IPS DF 6.9 (cell line): ENCODE measurements at places on chromosomes 16 and 17.

DNA sequence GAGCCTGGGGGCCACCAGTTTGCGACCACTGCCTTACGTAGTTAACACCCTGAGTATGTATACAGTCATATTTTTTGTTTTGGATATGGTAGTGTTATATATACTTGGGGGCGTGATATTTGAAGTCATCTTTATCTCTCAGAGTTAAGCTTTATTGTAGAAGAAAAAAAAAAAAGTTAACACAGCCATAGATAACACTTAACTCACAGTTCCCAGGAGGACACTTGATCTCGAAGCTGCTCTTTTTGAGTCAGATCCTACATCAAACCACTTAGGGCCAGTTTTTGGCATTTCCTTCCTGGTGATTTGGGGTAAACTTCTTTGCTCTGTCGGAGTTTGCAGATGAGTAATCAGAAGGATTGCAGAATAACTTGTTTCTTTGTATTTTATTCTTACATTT lies 5.8 kb downstream of the ITPRIPL2 start:
- DNase-seq = no peak
- H3K4me3 ChIP-seq = no peak overlapping the region
- H3K27me3 ChIP-seq = peaks cover 3% of the 10 kb centered on the region; the same call in 1 of the 2 replicates

GRCh38 chr17:64158831-64159590 lies 29.1 kb upstream of the ERN1 start:
- H3K27me3 ChIP-seq = no peaks in the 10 kb centered on the region
- no peak overlapping the region for H3K4me3 ChIP-seq
- DNase-seq = no peak
- H3K27ac ChIP-seq = no peak overlapping the region

DNA sequence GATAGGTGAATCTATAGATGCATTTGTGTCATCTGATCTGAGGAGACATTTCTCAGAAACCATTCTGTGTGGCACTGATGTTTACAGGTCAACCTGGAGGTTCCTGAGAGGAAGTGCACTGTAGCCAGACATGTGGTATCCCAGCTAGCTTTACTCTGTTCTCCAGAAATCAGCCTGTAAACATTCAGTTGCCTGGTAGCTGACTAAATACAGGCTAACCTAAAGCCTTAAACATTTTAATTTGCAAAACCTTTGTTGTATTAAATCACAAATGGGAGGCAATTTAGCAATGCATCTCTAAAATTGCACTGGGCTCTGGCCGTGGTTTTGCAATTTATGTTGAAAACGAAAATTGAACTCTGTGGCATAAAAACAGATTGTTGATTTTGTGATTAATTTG lies 207.6 kb downstream of the FTO start:
- H3K4me3 ChIP-seq = no peak overlapping the region
- H3K36me3 ChIP-seq = no peaks in the 10 kb centered on the region
- DNase-seq = no peak
- no peaks in the 10 kb centered on the region for H3K4me1 ChIP-seq

DNA sequence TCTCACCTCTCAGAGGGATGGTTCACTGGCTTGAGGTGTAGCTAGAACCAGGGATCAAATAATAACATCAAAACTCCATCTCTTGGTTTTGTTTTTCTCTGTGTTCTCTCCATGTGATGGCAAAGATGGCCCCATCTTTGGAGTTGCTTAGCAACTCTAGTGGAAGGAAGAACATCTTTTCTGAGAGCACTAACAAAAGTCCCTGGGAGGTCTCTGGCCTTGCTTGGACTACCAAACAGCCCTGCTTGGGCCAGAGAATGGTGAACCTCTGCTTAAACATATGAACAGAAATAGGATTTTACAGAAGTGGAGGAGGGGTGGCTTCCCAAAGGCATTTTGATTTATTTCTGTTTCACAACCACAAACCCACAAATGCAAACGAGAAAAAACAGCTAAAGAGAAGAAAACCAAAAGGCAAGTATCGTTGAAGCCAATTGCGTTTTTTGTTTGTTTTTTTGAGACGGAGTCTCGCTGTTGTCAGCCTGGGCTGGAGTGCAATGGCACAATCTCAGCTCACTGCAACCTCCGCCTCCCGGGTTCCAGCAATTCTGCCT lies 13.2 kb downstream of the GABARAPL2 start:
- no peak overlapping the region for H3K27ac ChIP-seq
- H3K27me3 ChIP-seq = no peaks in the 10 kb centered on the region
- H3K4me1 ChIP-seq = no peaks in the 10 kb centered on the region

GRCh38 chr16:27722207-27722606 lies 172.3 kb downstream of the KATNIP start:
- H3K4me1 ChIP-seq = 0 out of 2 replicates have a peak, but pooled peaks cover 1% of the 10 kb centered on the region
- H3K27me3 ChIP-seq = no peaks in the 10 kb centered on the region

- H3K4me3 ChIP-seq = no peak overlapping the region
- no peak overlapping the region for H3K27ac ChIP-seq
- peaks cover 2% of the 10 kb centered on the region; the same call in 1 of the 2 replicates for H3K4me1 ChIP-seq
- DNase-seq = peak; percentile 39
- H3K36me3 ChIP-seq = no peaks in the 10 kb centered on the region
Observed at GRCh38 chr16:79261481-79261940, 339.0 kb downstream of the MAF start.

DNA sequence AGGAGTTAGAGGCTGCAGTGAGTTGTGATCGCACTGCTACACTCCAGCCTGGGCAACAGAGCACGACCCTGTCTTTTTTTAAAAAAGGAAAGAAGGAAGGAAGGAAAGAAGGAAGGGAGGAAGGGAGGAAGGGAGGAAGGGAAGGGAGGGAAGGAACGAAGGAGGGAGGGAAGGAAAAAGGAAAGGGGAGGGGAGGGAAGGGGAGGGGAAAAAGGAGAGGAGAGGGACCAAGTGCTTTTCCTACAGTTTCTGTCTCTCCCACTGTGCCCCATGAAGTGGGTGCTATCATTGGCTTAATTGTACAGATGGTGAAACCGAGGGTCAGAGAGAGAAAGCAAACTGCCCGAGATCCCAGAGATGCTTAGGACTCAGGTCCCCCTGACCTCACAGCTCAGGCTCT lies 57.6 kb downstream of the SOCS1 start:
- DNase-seq = no peak
- H3K27ac ChIP-seq = no peak overlapping the region
- peaks cover 5% of the 10 kb centered on the region; the same call in 1 of the 2 replicates for H3K4me1 ChIP-seq
- H3K4me3 ChIP-seq = no peak overlapping the region
- no peaks in the 10 kb centered on the region for H3K27me3 ChIP-seq

DNA sequence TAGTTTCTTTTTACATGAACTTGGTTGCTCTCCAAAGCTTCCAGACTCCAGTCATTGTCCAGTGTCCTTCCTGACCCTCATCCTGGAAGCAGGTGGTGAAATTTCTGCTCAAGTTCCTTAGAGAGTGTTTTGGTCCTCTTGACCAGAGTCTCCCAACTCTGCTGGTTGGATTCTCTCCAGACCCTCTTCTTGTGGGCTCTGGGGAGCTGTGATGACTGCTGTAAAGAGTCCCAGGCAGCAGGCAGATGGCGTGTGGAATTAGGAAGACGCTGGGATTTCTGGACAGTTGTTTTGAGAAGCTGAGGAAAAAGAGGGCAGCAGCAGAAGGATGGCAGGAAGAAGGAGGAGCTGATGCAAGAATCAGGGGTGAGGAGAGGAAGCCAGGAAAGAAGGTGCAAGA lies 1.6 kb upstream of the SEZ6 start:
- H3K4me1 ChIP-seq = peaks cover 13% of the 10 kb centered on the region
- H3K4me3 ChIP-seq = no peak overlapping the region
- H3K36me3 ChIP-seq = no peaks in the 10 kb centered on the region
- no peak overlapping the region for H3K27ac ChIP-seq
- H3K27me3 ChIP-seq = peaks cover 6% of the 10 kb centered on the region; the same call in 1 of the 2 replicates

DNA sequence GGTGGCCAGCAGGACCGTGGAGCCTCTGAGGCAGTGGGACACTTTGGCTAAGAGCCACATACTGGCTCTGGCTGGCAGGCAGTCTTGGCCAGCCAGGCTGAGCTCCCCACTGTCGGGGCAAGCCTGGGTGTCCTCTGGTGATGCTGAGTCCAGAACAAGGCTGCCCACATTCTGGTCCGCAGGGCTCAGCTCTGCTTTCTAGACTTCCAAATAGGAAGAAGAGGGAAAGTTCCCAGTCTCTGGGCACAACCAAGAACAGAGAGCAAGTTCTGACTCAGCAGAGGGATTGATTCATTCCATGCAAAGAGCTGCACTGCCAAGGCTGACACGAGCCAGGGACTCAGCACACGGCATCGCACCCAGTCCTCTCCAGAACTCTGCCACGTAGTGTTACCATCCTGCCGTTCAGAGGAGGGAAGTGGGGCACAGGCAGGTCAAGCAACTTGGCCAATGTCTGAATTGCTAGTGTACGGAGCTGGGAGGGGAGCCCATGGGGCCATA lies 58.9 kb downstream of the NOS2 start:
- DNase-seq = no peak
- no peak overlapping the region for H3K4me3 ChIP-seq
- H3K27ac ChIP-seq = no peak overlapping the region
- no peaks in the 10 kb centered on the region for H3K4me1 ChIP-seq
- no peaks in the 10 kb centered on the region for H3K27me3 ChIP-seq

DNA sequence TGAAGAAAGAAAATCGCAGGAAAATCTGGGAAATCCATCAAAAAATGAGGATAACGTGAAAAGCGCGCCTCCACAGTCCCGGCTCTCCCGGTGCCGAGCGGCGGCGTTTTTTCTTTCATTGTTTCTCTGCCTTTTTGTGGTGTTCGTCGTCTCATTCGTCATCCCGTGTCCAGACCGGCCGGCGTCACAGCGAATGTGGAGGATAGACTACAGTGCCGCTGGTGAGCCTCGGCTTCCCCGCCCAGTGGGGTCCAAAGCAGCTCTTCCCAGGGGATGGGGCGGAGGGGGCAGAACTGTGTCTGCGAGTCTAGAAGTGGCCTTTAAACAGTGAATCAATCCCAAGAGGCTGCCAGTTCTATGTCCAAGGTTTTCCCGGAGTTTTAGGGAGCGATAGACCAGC lies 19.8 kb downstream of the FAM234A start:
- DNase-seq = no peak
- no peak overlapping the region for H3K27ac ChIP-seq
- no peaks in the 10 kb centered on the region for H3K27me3 ChIP-seq
- no peak overlapping the region for H3K4me3 ChIP-seq

- H3K36me3 ChIP-seq = peaks cover 37% of the 10 kb centered on the region
- H3K27me3 ChIP-seq = no peaks in the 10 kb centered on the region
- no peak overlapping the region for H3K27ac ChIP-seq
- no peaks in the 10 kb centered on the region for H3K4me1 ChIP-seq
Observed at GRCh38 chr16:28826141-28826540, 3.3 kb downstream of the ATXN2L start.

- H3K27ac ChIP-seq = no peak overlapping the region
- 0 out of 2 replicates have a peak, but pooled peaks cover 1% of the 10 kb centered on the region for H3K4me1 ChIP-seq
- H3K27me3 ChIP-seq = no peaks in the 10 kb centered on the region
- no peak for DNase-seq
- no peak overlapping the region for H3K4me3 ChIP-seq
Observed at GRCh38 chr17:77677630-77678029, 280.9 kb upstream of the TNRC6C start.

DNA sequence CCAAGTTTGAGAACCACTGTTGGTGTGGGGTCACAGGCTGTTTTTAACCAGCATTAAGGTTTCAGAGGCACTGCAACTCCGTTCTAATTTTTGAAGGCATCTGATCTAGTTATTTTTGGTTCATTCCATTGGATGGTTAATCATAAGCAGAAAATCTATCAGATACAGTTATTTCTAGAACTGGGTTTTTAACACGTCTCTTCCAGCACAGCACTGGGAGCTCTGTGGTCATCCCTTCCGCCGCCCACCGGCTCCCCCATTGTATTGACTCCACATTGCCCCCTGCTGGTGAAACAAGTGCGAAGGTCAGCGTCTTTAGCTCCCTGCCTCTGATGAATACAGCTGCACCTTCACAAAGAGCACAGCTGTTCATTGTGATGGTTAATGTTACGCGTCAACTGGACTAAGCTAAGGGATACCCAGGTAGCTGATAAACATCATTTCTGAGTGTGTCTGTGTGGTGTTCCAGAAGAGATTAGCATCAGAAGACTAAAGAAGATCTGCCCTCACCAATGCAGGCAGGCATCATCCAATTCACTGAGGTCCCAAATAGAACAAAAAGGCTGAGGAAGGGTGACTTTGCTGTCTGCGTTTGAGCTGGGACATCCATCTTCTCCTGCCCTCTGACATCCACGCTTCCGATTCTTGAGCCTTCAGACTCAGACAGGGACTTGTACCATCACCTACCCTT lies 8.5 kb downstream of the CCL18 start:
- DNase-seq = peak; percentile 73
- no peak overlapping the region for H3K27ac ChIP-seq
- no peaks in the 10 kb centered on the region for H3K27me3 ChIP-seq
- H3K36me3 ChIP-seq = no peaks in the 10 kb centered on the region
- H3K4me1 ChIP-seq = no peaks in the 10 kb centered on the region

GRCh38 chr16:69520800-69521602 lies 44.8 kb upstream of the NFAT5 start:
- H3K36me3 ChIP-seq = no peaks in the 10 kb centered on the region
- H3K27ac ChIP-seq = no peak overlapping the region
- no peak for DNase-seq
- H3K4me1 ChIP-seq = no peaks in the 10 kb centered on the region
- no peak overlapping the region for H3K4me3 ChIP-seq

GRCh38 chr17:37483311-37484039 lies 6.2 kb upstream of the DUSP14 start:
- no peaks in the 10 kb centered on the region for H3K27me3 ChIP-seq
- no peak overlapping the region for H3K4me3 ChIP-seq
- DNase-seq = no peak
- no peak overlapping the region for H3K27ac ChIP-seq
- H3K4me1 ChIP-seq = peaks cover 5% of the 10 kb centered on the region; the same call in 1 of the 2 replicates

DNA sequence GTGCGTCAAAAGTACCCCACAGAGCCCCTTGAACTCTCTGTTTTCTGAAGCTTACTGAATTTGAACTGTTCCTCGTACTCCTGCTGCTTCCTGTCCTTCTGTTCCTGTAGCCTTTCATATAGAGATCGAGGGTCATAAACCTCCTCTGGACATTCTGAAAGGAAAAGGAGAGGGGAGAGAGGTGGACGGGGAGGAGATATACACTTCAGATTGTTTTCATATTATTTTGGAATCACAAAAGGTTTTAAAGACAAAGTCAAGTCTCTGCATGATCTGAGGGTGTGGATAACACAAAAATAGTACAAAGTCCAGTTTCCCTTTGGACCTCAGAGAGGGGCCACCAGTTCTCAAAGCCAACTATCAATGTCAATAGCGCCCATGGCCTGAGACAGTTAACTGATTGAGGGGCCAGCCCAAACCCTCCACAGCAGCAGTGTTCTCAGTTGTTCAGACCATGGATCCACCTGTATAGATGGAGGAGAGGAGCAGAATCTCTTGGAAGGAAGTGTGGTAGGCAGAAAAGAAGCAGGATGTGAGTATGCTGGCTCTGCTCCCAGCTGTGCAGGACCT lies 13.0 kb downstream of the PSME3IP1 start:
- H3K36me3 ChIP-seq = peaks cover 12% of the 10 kb centered on the region; the same call in 1 of the 2 replicates
- no peaks in the 10 kb centered on the region for H3K4me1 ChIP-seq
- H3K4me3 ChIP-seq = no peak overlapping the region
- H3K27me3 ChIP-seq = no peaks in the 10 kb centered on the region; the same call in 1 of the 2 replicates
- no peak overlapping the region for H3K27ac ChIP-seq
- DNase-seq = no peak

- peaks cover 6% of the 10 kb centered on the region; the same call in 1 of the 2 replicates for H3K4me1 ChIP-seq
- no peak overlapping the region for H3K27ac ChIP-seq
- H3K27me3 ChIP-seq = no peaks in the 10 kb centered on the region
- H3K4me3 ChIP-seq = no peak overlapping the region
- no peak for DNase-seq
- H3K36me3 ChIP-seq = no peaks in the 10 kb centered on the region
Observed at GRCh38 chr17:66451188-66452149, 149.1 kb downstream of the PRKCA start.
